Small intestine (tissue), 16 donors: ENCODE measurements at places on chromosomes 2 and 18. TPM values are rescaled to one million over a fixed set of nuclear protein-coding genes. Genes with fewer than 3 reads are reported as not detected.

DNA sequence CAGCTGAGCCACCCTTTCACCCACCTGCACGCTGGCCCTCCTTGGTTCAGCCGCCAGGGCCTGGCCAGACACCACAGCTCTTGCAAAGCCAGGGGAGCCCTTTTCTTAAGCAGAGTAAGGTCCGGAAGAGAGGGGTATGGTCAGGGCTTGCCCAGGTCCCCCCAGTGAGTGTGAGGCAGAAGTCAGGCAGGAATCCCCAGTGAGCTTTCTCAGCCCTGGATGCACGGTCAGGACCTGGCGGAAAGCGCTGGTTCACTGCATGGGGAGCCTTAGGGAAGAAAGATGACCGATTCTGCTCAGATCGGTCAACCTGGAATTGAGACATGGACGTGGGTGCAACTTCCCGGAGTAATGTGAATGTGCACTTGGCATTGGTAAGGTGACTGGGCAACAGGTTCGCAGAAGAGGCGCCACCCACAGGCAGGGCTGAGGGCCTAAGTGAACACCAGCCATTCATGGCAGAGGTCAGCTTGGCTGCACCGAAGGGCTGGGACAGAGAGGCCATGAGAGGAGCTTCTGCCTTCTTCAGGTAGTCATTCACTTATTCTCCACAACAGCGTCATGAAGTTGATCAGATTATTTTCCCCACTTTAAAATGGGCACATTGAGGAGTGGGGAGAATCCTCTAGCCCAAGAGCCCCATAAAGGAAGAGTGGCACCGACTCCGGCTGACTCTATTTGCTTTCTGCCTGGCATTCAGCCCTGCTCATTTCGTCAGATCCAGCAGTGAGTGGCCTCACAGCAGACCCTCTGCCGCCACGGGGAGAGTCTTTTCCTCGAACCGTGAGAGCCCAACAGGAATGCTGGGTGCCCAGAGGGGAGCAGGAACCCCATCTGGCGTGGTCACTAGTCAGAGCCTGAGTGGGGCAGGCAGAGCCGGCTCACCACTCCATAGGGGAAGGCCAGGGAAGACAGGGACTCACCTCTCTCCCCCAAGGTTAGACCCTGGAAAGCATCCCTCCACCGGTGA is 35.8 kb downstream of the SCTR start:
- H3K27ac ChIP-seq: peak overlapping the region; percentile 97
- peaks cover 56% of the 10 kb centered on the region for H3K36me3 ChIP-seq
- H3K4me1 ChIP-seq: peaks cover 4% of the 10 kb centered on the region
- no peak for DNase-seq
- H3K4me3 ChIP-seq: no peak overlapping the region
- H3K27me3 ChIP-seq: no peaks in the 10 kb centered on the region

- peaks cover 2% of the 10 kb centered on the region for H3K4me1 ChIP-seq
- DNase-seq: no peak
- no peak overlapping the region for H3K4me3 ChIP-seq
- H3K27me3 ChIP-seq: peaks cover 27% of the 10 kb centered on the region
- H3K27ac ChIP-seq: no peak overlapping the region
- H3K36me3 ChIP-seq: no peaks in the 10 kb centered on the region
Measured at GRCh38 chr2:240438810-240439697, 3.6 kb downstream of the GPC1 start.

GRCh38 chr2:83143946-83144345 is 1315.1 kb downstream of the SUCLG1 start:
- no peaks in the 10 kb centered on the region for H3K4me1 ChIP-seq
- H3K27ac ChIP-seq: no peak overlapping the region
- H3K27me3 ChIP-seq: no peaks in the 10 kb centered on the region
- no peak overlapping the region for H3K4me3 ChIP-seq

DNA sequence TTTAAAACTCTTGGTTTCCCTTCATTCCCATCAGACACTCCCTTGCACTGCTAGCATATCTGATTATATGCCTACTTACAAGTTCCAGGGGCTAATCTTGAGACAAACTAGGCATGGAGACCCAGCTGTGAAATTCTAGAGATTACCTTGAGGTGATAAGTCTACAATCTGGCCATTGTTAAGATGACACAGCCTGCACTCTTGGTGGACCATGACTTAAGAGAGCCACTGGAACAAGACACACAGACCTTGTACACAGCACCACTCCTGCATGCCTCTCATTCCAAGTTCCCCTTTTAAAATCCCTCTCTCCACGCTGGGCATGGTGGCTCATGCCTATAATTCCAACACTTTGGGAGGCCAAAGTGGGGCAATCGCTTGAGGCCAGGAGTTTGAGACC is 387.2 kb upstream of the DCC start:
- no peaks in the 10 kb centered on the region for H3K27me3 ChIP-seq
- no peak for DNase-seq
- H3K27ac ChIP-seq: no peak overlapping the region
- no peaks in the 10 kb centered on the region for H3K36me3 ChIP-seq

- no peaks in the 10 kb centered on the region for H3K36me3 ChIP-seq
- DNase-seq: no peak
- no peaks in the 10 kb centered on the region for H3K4me1 ChIP-seq
Measured at GRCh38 chr2:58923869-58924268, 682.7 kb upstream of the FANCL start.

- no peak overlapping the region for H3K27ac ChIP-seq
- no peaks in the 10 kb centered on the region for H3K4me1 ChIP-seq
- H3K4me3 ChIP-seq: no peak overlapping the region
- H3K27me3 ChIP-seq: no peaks in the 10 kb centered on the region
- DNase-seq: no peak
- no peaks in the 10 kb centered on the region for H3K36me3 ChIP-seq
Measured at GRCh38 chr2:131156452-131157149, 51.5 kb downstream of the PLEKHB2 start.

GRCh38 chr2:173164396-173164795 is 88.8 kb downstream of the MAP3K20 start:
- H3K4me1 ChIP-seq: peaks cover 4% of the 10 kb centered on the region
- no peak overlapping the region for H3K27ac ChIP-seq
- no peaks in the 10 kb centered on the region for H3K27me3 ChIP-seq
- DNase-seq: no peak
- H3K4me3 ChIP-seq: no peak overlapping the region
- no peaks in the 10 kb centered on the region for H3K36me3 ChIP-seq

DNA sequence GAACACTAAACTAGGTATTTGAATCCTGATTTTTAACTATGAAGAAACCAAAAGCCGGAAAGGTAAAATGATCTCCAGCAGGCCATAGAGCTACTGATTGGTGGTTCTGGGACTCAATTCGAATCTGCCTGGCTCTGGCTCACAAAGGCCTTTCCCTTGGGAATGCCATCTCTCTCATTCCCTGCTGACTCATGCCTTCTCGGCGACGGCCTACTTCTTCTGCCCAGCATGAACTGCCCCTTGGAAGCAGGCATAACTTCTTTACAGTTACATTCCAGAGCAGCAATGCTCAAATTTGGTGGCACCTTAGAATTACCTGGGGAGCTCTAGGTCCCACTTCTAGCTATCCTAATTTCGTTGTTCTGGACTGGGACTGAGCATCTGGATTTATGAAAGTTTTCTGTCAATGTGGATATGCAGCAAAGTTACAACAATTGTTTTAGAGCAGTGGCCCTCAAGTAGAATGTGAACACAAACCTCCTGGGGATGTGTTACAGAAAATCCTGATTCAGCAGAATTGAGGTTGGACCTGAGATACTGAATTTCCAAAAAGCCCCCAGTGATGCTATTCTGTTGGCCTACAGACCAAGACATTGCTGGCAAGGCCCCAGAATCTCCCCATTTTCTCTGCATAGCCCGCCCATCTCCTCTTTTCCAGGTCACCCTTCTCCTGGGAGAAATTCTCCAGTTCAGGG is 261.1 kb downstream of the CNTNAP5 start:
- H3K4me3 ChIP-seq: no peak overlapping the region
- H3K36me3 ChIP-seq: no peaks in the 10 kb centered on the region
- H3K27ac ChIP-seq: no peak overlapping the region
- no peak for DNase-seq
- H3K27me3 ChIP-seq: no peaks in the 10 kb centered on the region

DNA sequence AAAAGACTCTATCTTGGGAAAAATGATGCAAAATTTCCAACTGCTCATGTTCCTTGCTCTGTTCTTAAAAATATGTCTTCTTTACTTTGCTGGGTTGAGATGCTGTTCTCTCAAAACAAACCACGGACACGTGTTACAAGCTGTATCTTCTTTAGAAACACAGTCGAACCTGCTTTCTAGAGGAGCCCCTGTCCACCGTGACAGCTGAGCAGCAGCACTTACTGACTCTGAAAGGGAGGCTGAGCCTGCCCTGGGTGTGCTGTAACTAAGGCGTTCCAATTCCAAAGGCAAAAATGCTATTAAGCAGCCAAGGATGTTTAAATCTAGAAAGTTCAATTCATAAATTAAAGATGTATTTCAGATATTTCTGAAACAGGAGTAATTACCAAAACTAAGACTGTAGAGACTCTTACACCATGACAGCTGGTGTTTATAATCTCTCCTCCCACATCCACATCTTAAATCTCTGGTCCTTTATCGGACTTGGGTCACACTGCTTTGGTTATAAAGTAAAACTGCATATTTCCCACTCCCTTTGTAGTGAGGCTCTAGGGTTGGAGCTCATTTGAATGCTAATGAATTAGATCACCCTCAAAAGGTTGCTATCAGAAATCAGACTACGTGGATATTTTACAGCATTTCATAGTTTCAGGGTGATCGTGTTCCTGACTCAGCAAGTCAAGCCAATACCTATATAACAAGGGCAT is 281.2 kb upstream of the LYPD1 start:
- no peak for DNase-seq
- no peaks in the 10 kb centered on the region for H3K36me3 ChIP-seq
- no peaks in the 10 kb centered on the region for H3K4me1 ChIP-seq

DNA sequence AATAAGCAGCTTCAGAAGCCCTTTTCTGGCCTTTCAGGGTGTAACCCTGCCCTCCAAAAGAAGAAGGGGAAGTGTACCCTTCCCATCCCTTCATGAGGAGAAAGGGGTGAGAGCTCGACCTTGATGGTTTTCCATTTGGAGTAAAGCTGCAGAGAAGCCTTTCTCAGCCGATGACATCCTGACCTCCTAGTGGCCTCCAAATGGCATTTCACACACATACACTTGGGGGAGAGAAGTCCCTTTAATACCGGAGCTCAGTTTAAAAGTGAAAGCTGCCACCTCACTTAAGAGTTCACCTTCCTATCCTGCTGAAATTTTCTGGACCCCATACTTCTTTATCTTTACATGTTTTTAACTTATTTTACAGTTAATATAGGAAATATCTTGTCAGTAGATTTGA is 716.7 kb downstream of the DCDC2C start:
- no peaks in the 10 kb centered on the region for H3K27me3 ChIP-seq
- H3K4me1 ChIP-seq: no peaks in the 10 kb centered on the region
- no peak overlapping the region for H3K4me3 ChIP-seq
- no peaks in the 10 kb centered on the region for H3K36me3 ChIP-seq
- no peak for DNase-seq

GRCh38 chr18:48913201-48913600 is 37.6 kb downstream of the SMAD7 start:
- H3K4me1 ChIP-seq: no peaks in the 10 kb centered on the region
- DNase-seq: no peak
- H3K27me3 ChIP-seq: no peaks in the 10 kb centered on the region
- no peak overlapping the region for H3K27ac ChIP-seq

DNA sequence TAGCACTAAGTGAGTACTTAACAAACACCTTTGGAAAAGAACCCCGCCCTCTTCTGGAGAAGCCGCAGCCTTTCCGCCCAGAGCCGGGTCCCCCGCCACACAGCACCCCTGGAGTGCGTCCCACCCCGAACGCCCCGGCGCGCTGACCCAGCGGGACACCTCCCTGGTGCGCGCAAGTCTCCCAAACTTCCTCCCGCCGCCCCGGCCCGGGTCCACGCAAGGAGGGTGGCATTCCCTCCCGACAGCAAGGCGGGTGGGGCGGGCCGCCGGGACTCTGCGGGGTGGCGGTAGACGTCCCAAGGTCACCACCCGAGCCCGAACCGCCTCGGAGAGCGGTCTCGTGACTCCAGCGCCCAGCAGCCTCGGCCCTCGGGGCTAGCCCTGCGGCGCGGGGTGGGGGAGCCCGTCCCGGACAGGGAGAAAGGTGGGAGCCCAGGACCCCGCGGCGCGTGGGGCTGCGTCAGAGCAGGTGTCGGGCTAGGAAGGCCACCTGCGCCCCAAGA is 598 bp downstream of the CCDC93 start:
- no peaks in the 10 kb centered on the region for H3K27me3 ChIP-seq
- H3K27ac ChIP-seq: peak overlapping the region; percentile 85
- H3K4me3 ChIP-seq: peak overlapping the region; percentile 74
- peaks cover 2% of the 10 kb centered on the region for H3K4me1 ChIP-seq
- no peaks in the 10 kb centered on the region for H3K36me3 ChIP-seq
- DNase-seq: peak; percentile 80

GRCh38 chr18:56321470-56321869 is 316.9 kb downstream of the TXNL1 start:
- H3K27me3 ChIP-seq: no peaks in the 10 kb centered on the region
- H3K27ac ChIP-seq: no peak overlapping the region
- no peak overlapping the region for H3K4me3 ChIP-seq
- no peak for DNase-seq
- H3K4me1 ChIP-seq: no peaks in the 10 kb centered on the region
- H3K36me3 ChIP-seq: no peaks in the 10 kb centered on the region

GRCh38 chr18:4842751-4843150 is 354.3 kb downstream of the AKAIN1 start:
- no peaks in the 10 kb centered on the region for H3K27me3 ChIP-seq
- no peak overlapping the region for H3K27ac ChIP-seq
- no peaks in the 10 kb centered on the region for H3K4me1 ChIP-seq
- H3K4me3 ChIP-seq: no peak overlapping the region

DNA sequence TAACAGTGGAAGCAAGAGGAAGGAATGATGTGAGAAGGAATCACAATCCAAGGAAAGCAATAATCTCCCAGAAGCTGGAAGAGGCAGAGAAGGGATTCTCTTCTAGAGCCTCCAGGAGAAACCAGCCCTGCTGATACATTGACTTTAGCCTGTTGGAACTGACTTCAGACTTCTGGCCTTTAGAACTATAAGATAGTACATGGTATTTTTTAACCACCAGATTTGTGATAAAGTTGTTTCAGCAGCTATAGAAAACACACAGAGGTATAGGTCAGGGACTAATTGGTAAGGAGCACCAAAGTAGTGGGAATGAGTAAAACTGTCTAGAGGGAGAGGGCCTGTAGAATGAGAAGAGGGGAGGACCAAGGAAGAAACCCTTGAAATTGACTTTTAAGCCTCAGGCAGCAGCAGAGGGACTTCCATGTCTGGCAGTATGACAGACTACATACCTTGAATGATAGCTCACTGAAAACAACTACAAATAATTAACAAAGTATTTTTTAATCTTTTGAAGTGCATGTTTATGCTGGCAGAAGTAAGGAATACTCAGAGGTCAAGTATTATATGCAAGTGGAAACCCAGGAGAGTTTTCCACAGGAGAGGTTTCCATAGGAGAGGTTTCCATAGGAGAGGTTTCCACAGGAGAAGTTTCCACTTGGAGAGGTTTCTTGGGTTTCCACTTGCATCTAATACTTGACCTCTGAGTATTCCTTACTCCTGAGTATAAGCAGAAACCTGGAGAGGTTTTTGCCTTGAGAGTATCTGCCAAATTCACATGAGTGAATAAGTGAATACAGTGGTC is 33.8 kb upstream of the TMEM17 start:
- peak; percentile 45 for DNase-seq
- no peaks in the 10 kb centered on the region for H3K27me3 ChIP-seq
- no peak overlapping the region for H3K4me3 ChIP-seq
- peaks cover 4% of the 10 kb centered on the region for H3K4me1 ChIP-seq
- no peaks in the 10 kb centered on the region for H3K36me3 ChIP-seq

TSN gene
- 53.8 TPM for polyA plus RNA-seq

SETBP1 gene
- not detected for polyA plus RNA-seq

RASGRP3 gene
- polyA plus RNA-seq: 1.6 TPM

MTHFD2 gene
- 9.5 TPM for polyA plus RNA-seq

LDLRAD4 gene
- polyA plus RNA-seq: 17.6 TPM
